ENCODE measurements at places on chromosomes 5 and 9.

- DNase-seq = no peak
Observed at GRCh38 chr5:177440211-177440989, 6.2 kb upstream of the PRR7 start.

DNA sequence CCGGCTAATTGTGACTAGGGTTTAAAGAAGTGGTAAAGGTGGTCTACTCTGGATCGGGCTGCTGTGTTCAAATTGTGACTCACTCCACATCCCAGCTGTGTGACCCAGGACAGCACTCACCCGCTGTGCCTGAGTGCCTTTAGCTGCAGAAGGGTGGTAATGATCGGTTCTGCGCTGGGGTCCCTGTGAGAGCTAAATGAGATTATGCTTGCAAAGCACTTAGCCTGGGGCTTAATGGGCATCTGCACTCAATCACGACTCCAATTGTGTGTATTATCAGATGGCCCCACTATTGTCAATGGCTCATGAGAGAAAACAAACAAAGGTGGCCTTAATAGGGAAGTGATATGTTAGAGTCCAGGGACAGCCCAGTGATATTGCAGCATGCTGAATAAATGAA lies 25.1 kb upstream of the TBC1D2 start:
- DNase-seq = no peak

DNA sequence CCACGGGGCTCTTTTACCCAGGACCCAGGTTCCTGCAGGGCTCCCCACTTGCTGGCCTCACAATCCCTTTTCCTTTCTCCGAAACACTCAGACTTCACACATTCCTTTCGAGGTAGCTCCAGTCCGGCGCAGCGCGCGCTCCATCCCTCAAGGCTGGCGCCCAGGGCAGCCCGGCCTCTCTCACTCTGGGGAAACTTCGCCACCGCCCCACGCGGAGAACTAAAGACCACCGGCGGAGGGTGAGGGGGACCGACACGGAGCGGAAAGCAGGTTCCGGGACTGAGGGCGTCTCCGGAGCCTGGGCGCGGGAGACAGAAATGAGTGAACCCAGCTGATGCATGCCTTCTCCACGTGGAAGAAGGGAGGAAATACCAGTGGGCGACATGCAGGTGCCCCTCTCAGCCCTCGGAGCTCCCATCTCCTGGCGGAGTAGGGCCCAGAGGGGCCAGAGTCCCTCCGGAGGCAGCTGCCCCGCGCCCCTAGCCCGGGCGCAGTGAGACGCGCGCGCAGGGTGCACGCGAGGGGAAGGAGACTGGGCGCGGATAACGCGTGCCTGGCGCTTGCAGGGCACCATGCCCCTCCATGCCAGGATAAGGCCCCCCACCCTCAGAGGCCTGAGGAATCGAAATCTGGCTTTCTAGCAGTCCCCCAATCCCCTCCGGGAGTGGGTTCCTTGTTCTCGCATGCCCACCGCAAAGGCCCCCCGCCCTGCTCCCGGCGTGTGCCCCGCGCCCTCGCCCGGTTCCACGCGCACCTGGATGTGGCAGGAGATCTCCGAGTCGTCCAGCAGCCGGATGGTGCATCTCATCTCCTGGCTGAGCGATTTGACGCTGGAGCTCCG lies 650 bp downstream of the FRMD3 start:
- DNase-seq = peak; percentile 47

- peak; percentile 94 for DNase-seq
Observed at GRCh38 chr5:43007911-43008362, 32.2 kb downstream of the ANXA2R start.

DNA sequence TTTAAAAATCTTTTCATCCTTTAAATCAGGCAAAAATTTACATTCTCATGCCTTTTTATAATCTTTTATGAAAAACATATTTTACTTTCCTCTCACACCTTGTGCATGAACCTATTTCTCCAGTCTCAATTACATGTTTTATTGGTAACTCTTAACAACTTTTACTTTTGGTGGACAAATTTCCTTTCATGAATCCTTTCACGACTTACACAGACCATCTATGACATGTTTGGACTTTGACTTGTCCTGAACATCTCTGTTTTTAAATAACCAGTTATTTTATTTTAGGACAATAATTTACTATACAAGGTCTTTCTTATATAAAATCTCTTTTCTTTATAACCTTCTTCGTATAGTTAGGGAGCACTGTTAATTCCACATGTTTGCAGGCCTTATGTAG lies 26.5 kb upstream of the MTMR12 start:
- DNase-seq = peak; percentile 63

DNA sequence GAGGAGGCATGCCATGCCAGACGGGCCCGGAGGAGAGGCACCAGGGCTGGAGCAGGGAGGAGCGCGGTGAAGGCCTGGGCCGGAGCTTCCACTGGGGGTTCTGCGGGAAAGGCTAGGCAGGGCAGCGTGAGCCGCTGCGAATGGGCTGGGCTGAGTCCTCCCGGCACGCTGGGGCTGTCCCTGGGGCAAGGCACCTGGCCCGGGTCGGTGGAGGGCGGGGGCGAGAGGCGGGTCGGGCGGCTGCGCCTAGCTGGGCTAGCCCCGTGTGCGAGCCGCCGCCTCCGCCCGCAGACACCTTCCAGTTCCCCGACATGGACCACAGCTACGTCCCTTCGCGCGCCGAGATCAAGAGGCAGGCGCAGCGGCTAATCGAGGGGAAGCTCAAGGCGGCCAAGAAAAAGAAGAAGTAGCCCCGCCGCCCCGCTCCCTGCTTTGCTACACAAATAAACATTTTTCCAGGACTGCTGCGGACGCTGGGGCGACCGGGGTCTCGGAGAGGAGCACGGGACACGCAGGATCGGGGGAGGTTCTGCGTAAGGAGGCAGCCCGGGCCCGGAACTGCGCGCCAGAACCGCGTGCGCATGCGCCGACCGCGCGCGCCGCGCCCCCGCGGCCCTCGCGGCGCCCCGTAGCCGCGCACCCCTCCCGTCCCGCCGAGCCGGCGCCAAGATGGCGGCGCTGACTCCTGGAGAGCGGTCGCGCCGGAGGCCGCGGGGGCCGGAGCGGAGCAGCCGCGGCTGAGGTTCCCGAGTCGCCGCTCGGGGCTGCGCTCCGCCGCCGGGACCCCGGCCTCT lies at the start of gene RABL6:
Gene RABL6 (plus strand): TSS at position 668 of the 794 bp plus-strand sequence. CDS start 249 bp downstream, outside the sequence.
- peak; percentile 86 for DNase-seq

- DNase-seq = peak; percentile 73
Observed at GRCh38 chr9:136544548-136544963, 1.3 kb downstream of the NOTCH1 start.

DNA sequence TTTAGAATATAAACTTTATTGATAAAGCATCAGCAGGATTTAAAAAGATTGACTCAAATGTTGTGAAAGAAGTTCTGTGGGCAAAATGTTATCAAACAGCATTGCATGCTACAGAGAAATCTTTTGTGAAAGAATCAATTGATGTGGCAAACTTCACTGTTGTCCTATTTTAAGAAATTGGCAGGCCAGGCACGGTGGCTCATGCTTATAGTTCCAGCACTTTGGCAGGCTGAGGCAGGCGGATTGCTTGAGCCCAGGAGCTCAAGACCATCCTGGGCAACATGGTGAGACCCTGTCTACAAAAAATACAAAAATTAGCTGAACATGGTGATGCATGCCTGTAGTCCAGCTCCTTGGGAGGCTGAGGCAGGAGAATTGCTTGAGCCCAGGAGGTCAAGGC lies 17.4 kb downstream of the ZBTB43 start:
- DNase-seq = no peak

DNA sequence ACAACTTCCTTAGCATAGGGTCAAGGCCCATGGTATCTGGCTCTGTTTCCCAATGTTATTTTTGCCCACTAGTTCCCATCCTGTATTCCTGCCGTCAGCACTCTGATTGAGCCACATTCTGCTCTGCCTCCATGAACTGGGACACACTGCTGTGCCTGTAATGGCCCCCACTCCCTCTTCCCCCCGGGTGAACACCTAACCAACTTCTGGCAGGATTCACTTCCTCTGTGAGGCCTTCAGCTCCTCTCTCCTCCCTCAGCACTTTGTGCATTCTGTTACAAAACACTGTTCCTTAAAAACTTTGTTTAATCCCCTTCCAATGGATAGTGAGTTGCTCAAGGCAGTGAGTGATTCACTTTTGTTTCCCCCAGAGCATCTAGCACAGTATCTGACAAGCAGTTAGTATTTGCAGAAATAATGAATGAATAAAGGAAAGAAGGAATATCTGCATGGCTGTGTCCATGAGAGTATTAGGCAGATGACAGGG lies 183.6 kb downstream of the EFNA5 start:
- no peak for DNase-seq

DNA sequence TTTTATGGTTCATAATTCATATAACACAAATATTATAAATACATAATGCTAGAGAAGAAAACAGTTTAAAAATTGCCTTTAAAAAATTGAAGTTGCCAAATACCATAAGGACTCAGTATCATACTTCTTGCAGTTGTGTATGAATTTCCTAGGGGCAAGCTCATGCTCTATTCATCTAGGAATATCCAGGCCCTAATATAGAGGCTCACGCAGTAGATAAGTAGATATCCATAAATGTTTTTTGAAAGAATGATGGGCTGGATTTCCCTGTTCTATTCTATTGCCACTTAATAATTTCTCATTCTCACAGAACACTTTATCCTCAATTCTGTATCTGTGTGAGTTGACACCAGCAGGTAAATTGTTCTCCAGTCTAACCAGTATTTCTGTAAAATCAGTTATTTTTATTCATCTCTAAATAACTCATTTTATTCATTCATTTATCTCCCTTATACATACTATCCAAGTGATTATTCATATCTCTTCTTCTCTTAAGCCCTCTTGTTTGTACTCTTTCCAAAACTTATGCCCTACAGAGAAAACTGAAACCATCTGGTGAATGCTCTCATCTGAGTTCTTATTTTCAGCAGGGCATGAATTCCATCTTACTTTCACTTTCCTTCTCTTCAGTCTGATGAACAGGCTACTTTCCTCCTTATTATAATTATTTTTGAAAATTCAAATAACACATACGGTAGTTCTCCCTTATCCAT lies 97.1 kb downstream of the SLC44A1 start:
- DNase-seq = peak; percentile 15

GRCh38 chr5:138490648-138491283 lies 25.5 kb downstream of the EGR1 start:
- DNase-seq = no peak
